ENCODE measurements at places on chromosomes 13 and 19. TPM values are rescaled to one million over a fixed set of nuclear protein-coding genes. Genes with fewer than 3 reads are reported as not detected.

DNA sequence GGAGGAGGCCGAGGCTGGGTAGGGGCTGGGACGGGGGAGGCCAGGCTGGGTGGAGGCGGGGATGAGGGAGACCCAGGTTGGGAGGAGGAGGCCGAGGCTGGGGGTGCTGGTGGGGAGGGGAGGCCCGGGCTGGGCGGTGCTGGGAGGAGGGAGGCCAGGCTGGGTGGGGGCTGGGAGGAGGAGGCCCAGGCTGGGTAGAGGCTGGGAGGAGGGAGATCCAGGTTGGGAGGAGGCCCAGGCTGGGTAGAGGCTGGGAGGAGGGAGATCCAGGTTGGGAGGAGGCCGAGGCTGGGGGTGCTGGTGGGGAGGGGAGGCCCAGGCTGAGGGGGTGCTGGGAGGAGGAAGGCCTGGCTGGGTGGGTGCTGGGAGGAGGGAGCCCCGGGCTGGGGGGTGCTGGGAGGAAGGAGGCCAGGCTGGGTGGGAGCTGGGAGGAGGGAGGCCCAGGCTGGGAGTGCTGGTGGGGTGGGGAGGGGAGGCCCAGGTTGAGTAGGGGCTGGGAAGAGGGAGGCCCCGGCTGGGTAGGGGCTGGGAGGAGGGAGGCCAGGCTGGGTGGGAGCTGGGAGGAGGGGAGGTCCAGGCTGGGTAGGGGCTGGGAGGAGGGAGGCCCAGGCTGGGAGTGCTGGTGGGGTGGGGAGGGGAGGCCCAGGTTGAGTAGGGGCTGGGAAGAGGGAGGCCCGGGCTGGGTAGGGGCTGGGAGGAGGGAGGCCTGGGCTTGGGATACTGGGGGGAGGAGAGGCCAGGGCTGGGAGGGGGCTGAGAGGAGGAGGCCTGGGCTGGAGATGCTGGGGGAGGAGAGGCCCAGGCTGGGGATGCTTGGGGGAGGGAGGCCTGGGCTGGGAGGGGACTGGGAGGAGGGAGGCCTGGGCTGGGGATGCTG, 10.7 kb downstream of the TPGS1 start:
- H3K4me3 ChIP-seq: no peak overlapping the region
- DNase-seq: no peak
- no peaks in the 10 kb centered on the region for H3K4me1 ChIP-seq
- H3K27ac ChIP-seq: no peak overlapping the region
- no peaks in the 10 kb centered on the region for H3K27me3 ChIP-seq
- H3K36me3 ChIP-seq: no peaks in the 10 kb centered on the region

DNA sequence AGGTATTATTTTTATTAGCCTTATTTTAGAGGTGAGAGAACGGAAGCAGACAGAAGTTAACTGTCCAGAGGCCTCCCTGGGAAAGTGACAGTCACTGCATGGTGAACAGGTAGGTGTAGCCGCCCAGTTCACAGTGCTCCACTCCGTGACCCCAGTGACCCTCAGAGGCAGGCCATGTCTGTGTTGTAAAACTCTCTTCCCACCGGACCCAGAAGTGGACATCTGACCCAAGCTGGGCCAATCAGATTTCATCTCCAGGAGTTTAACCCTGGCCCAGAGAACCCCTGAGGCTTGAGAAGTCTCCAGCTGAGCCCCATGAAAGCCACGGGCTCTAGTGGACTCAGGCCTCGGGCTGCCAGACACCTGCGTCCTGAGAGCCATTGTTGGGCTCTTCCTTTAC, 83.6 kb upstream of the FARP1 start:
- no peaks in the 10 kb centered on the region for H3K27me3 ChIP-seq
- no peak overlapping the region for H3K4me3 ChIP-seq
- no peak overlapping the region for H3K27ac ChIP-seq
- DNase-seq: no peak
- no peaks in the 10 kb centered on the region for H3K36me3 ChIP-seq

GRCh38 chr13:91119643-91120042, 227.8 kb upstream of the MIR17HG start:
- no peak overlapping the region for H3K27ac ChIP-seq
- no peaks in the 10 kb centered on the region for H3K4me1 ChIP-seq
- no peak for DNase-seq
- H3K27me3 ChIP-seq: no peaks in the 10 kb centered on the region
- no peaks in the 10 kb centered on the region for H3K36me3 ChIP-seq

DNA sequence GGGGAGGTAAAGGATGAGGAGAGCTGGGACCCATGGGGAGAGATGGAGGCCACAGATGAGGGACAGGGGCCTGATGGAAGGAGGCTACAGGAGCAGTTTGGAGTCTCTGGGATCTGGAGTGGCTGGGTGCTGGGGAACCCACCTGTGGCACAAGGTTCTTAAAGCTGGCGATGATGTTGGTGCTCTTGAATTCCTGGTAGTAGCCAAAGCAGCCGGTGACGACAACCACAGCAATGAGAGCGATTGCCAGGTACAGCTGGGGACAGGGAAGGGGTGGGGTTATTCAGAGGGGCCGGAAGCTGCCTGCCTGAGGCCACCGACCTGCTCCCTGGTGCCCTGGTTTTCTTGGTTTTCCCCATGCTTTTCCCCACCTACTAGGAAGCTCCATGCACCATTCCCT, 2.8 kb downstream of the ATP4A start:
- no peaks in the 10 kb centered on the region for H3K36me3 ChIP-seq
- no peaks in the 10 kb centered on the region for H3K27me3 ChIP-seq
- no peak overlapping the region for H3K4me3 ChIP-seq
- H3K4me1 ChIP-seq: peaks cover 14% of the 10 kb centered on the region
- H3K27ac ChIP-seq: no peak overlapping the region

DNA sequence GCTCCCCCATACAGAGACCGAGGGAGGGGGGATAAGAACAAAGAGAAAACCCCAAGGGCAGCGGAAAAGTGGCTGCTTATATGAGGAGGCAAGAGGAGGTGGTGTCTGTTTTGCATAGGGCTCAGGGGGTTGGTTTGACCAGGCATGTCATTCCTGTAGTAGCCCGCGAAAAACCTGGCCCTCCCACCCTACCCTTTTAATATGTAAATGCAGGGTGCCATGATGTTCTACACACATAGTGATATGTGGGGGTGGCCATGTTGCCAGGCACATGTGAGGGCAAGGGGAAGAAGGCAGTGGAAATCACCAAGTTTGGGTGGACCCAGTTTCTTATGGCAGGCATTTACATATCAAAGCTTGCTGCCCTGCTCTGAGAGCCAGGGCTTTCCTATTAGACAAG, 203.5 kb upstream of the UBL3 start:
- H3K4me3 ChIP-seq: no peak overlapping the region
- H3K4me1 ChIP-seq: no peaks in the 10 kb centered on the region
- H3K27me3 ChIP-seq: no peaks in the 10 kb centered on the region
- no peak overlapping the region for H3K27ac ChIP-seq

- DNase-seq: no peak
- peaks cover 16% of the 10 kb centered on the region for H3K4me1 ChIP-seq
- no peaks in the 10 kb centered on the region for H3K27me3 ChIP-seq
- no peak overlapping the region for H3K4me3 ChIP-seq
- no peak overlapping the region for H3K27ac ChIP-seq
Observed at GRCh38 chr13:105135852-105136615, 1399.4 kb downstream of the EFNB2 start.

GRCh38 chr19:5173993-5174392, 166.6 kb downstream of the PTPRS start:
- no peak for DNase-seq
- no peak overlapping the region for H3K4me3 ChIP-seq
- no peak overlapping the region for H3K27ac ChIP-seq
- H3K27me3 ChIP-seq: no peaks in the 10 kb centered on the region
- H3K36me3 ChIP-seq: no peaks in the 10 kb centered on the region

GRCh38 chr13:51066091-51066831, 44.8 kb downstream of the C13orf42 start:
- no peaks in the 10 kb centered on the region for H3K36me3 ChIP-seq
- no peak overlapping the region for H3K4me3 ChIP-seq

GRCh38 chr19:48815870-48816501, 5.2 kb upstream of the BCAT2 start:
- H3K4me3 ChIP-seq: no peak overlapping the region
- peaks cover 15% of the 10 kb centered on the region for H3K4me1 ChIP-seq
- H3K27me3 ChIP-seq: no peaks in the 10 kb centered on the region
- no peaks in the 10 kb centered on the region for H3K36me3 ChIP-seq
- no peak overlapping the region for H3K27ac ChIP-seq

GRCh38 chr19:6587093-6587820, 3.7 kb downstream of the CD70 start:
- peaks cover 60% of the 10 kb centered on the region for H3K4me1 ChIP-seq
- H3K36me3 ChIP-seq: no peaks in the 10 kb centered on the region
- H3K27me3 ChIP-seq: peaks cover 51% of the 10 kb centered on the region
- H3K27ac ChIP-seq: no peak overlapping the region
- no peak overlapping the region for H3K4me3 ChIP-seq

GRCh38 chr13:101698400-101698799, 245.9 kb downstream of the ITGBL1 start:
- no peak overlapping the region for H3K27ac ChIP-seq
- DNase-seq: no peak
- no peaks in the 10 kb centered on the region for H3K4me1 ChIP-seq
- no peaks in the 10 kb centered on the region for H3K27me3 ChIP-seq

GRCh38 chr19:17328517-17329365, 5.9 kb downstream of the ANO8 start:
- DNase-seq: no peak
- no peak overlapping the region for H3K27ac ChIP-seq
- peaks cover 26% of the 10 kb centered on the region for H3K4me1 ChIP-seq

GRCh38 chr13:44756276-44756810, 180.2 kb upstream of the TSC22D1 start:
- H3K4me1 ChIP-seq: no peaks in the 10 kb centered on the region
- no peak overlapping the region for H3K4me3 ChIP-seq
- no peaks in the 10 kb centered on the region for H3K27me3 ChIP-seq
- DNase-seq: no peak
- no peak overlapping the region for H3K27ac ChIP-seq

DNA sequence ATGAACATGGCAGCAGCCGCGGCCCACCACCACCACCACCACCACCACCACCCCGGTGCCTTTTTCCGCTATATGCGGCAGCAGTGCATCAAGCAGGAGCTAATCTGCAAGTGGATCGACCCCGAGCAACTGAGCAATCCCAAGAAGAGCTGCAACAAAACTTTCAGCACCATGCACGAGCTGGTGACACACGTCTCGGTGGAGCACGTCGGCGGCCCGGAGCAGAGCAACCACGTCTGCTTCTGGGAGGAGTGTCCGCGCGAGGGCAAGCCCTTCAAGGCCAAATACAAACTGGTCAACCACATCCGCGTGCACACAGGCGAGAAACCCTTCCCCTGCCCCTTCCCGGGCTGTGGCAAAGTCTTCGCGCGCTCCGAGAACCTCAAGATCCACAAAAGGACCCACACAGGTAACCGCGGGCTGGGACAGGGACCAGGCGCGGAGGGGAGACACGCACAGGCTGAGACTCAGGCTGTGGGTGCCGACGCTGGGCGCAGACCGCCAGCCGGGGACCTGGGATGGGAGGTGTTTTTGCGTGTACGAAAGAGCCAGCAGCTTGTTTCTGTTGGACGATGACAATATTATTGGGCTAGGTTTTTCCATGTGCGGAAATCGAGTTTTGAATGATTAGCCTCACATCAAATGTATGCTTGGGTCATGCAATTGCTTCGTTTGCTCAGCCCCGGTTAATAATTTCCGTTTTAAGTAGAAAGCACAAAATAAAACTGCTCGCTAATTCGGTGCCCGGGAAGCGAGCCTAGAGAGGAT, 1.3 kb downstream of the ZIC2 start:
- peaks cover 74% of the 10 kb centered on the region for H3K27me3 ChIP-seq
- H3K4me3 ChIP-seq: no peak overlapping the region
- H3K27ac ChIP-seq: no peak overlapping the region
- H3K36me3 ChIP-seq: no peaks in the 10 kb centered on the region

DNA sequence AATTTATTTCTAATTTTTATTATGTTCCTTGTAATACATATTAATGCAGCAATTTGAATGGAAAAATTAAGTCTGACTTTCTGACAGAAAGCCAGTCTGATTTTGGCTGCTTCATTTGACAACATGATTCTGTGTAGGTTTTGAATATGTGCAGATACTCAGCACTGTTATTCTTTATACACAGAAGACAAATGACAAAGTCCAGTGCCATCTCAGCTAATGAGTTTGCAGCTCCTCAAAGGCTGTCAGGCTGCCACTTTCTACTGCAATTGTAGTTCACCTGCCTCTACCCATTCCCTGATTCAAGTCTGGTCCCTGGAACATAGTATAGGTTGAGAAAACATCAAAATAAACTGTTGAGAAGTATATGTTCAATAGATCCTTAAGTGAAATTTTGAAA, 2.9 kb upstream of the CHAMP1 start:
- no peak overlapping the region for H3K27ac ChIP-seq
- H3K4me1 ChIP-seq: peaks cover 27% of the 10 kb centered on the region
- DNase-seq: no peak

DNA sequence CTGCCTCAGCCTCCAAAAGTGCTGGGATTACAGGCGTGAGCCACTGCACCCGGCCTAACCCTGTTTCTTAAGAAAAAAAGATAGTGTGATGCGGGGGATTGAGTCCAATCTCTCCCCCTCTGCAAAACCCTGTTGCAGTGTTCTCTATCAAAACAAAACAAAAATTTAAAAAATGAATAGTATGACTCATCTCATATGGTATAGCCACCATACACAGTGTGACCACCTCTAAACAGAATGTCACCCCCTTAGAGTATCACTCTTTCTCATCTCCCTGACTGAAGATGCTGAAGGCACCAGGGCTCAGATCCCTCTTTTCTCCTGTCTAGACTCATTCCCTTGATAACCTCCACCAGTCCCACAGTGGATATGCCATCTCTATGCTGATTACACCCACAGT, 6.8 kb upstream of the ERF start:
- H3K4me3 ChIP-seq: no peak overlapping the region
- H3K36me3 ChIP-seq: no peaks in the 10 kb centered on the region
- DNase-seq: no peak
- H3K27me3 ChIP-seq: no peaks in the 10 kb centered on the region

DNA sequence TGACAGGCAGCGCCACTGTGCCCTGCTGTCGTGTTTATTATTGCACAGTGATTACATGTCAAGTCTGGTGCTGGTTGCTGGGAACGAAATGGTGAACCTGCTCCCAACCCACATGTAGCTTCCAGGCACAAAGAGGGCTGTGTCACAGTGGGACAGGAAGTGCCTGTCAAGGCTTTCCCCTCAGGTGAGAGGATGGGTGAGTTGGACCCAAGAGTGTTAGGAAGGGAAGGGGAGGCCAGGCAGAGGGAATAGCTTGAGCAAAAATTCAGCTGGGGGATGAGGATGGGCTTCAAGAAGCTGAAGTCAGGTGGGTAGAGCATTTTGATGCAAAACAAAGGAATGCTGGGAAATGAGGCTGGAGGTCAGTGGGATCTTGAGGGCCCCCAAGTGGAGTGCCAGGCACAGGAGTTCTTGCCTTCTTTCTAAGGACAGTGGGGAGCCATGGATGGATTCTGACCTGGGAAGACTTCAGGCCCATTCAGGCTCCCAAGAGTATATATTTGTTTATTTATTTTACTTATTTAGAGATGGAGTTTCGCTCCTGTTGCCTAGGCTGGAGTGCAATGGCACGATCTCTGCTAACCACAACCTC, 8.5 kb upstream of the QTRT1 start:
- peaks cover 16% of the 10 kb centered on the region for H3K4me1 ChIP-seq
- peaks cover 49% of the 10 kb centered on the region for H3K36me3 ChIP-seq
- H3K4me3 ChIP-seq: no peak overlapping the region
- no peaks in the 10 kb centered on the region for H3K27me3 ChIP-seq
- DNase-seq: no peak

GRCh38 chr13:99370481-99371275, 63.5 kb upstream of the GPR183 start:
- DNase-seq: no peak
- H3K27ac ChIP-seq: no peak overlapping the region
- no peak overlapping the region for H3K4me3 ChIP-seq
- no peaks in the 10 kb centered on the region for H3K27me3 ChIP-seq
- H3K4me1 ChIP-seq: peaks cover 11% of the 10 kb centered on the region

APOC4 gene
- not detected for polyA plus RNA-seq

PTH2 gene
- polyA plus RNA-seq: not detected

MCEMP1 gene
- 65.5 TPM for polyA plus RNA-seq

ADGRE3 gene
- polyA plus RNA-seq: 92.0 TPM

ALDH16A1 gene
- 31.2 TPM for polyA plus RNA-seq

ADPRHL1 gene
- polyA plus RNA-seq: 0.27 TPM

NECTIN2 gene
- 9.3 TPM for polyA plus RNA-seq

CACNA1A gene
- 0.08 TPM for polyA plus RNA-seq

All from CD14-positive monocyte (primary cell).